ENCODE measurements at places on chromosomes 6 and 20. TPM values are rescaled to one million over a fixed set of nuclear protein-coding genes. Genes with fewer than 3 reads are reported as not detected.
A peak's percentile ranks its signal among the peaks of the same experiment; 100 is the strongest.

Gene MEP1A
- total RNA-seq: 0.43 TPM

Gene LZTS3
- total RNA-seq: 22.3 TPM

Gene TUBB1
- total RNA-seq: 0.55 TPM

DNA sequence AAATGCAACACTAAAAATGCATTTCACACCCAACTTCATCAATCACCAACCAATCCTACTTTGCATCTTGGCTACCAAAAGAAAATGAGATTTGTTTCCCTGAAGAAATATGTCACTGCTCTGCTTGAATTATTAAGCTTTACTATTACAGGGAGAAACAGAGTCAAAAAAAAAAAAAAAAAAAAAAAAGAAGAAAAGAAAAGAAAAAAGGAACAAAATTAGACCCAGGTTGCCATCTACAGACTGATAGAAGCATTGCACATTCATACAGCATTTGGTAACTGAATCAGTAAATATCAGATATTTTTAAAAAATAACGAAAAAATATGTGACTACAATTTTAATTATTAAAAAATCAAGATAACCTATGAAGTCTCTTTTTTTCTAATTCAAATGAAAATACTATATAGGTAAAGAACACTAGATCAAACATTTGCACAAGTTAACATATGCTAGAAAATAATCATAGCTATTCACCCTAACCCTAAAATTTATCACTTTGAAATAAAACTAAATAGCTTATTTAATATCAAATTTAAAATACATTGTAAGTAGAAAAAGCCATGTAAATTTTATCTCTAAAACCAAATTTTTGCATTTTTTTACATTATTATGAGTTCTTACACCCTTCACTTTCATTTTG lies 83.3 kb downstream of the DCDC2 start:
- DNase-seq: no peak

DNA sequence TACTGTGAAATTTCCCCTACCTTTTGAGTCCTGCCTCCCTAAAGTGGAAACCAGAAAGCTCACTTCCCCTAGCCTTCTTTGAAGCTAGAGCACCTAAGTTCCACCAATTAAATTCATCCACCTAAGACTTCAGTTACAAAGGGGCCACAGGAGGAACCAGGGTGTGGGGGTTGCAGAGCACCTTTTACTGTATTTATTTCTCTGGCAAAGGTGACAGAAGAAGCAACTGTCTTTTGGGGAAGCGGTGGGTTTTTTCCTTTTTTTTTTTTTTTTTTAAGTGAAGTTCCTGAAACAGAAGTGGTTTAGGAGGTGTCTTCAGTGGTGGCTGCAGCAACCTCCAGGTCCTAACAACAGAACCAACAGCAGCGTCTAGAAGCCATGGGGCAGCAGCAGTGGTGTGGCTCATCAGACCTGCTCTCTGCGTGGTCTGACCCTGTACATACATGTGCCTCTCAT lies 13.1 kb downstream of the PSMB9 start:
- DNase-seq: no peak

- peak; percentile 83 for DNase-seq
These were observed 471 bp downstream of the EZR start for GRCh38 chr6:158818581-158819212.

All from stomach (tissue), 19 donors.